ENCODE measurements at places on chromosomes 5 and 9.
A peak's percentile ranks its signal among the peaks of the same experiment; 100 is the strongest.

- no peak for DNase-seq
These were observed 174.3 kb upstream of the PIK3R1 start for GRCh38 chr5:68041293-68041692.

- no peak for DNase-seq
These were observed 205.2 kb downstream of the NR3C1 start for GRCh38 chr5:143198332-143198731.

DNA sequence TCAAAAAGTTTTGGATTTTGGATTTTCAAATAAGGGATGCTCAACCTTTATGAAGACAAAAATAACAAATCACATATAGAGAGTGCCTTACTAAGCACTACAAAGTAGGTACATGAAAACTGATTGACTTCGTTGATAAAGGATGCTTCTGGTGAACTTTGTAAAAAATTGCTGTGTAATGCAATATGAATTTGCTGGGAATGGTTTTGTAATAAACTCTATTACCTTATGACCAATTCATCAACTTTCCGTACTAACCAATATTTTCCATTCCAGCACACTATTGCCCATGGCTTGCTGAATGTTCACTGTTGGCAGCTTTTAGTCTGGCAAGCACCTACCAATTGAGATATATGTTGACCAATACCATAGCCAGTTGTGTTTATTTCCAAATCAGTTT is 23.4 kb upstream of the ZNF474 start:
- no peak for DNase-seq

- DNase-seq, result peak; percentile 30
These were observed 256.2 kb downstream of the ACTL7B start for GRCh38 chr9:108599571-108599970.

DNA sequence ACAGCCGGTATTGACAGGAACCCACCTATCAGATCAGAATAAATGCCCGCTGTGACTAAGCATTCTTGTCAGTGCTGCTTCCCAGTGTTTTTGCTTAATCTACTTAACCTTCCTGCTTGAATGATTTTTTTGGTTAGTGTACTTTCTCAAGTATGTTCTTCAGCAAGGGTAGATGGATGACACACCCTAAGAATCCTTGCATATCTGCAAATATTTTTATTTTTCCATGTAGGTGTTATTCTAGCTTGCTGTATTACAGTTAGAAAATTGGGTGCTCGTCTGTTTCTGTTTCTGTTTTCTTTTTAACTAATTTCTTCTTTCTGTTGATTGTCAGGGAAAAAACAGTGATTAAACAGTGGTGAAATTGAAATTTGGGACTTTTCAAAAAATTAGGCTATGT is 64.5 kb downstream of the SEC61B start:
- DNase-seq, result no peak

DNA sequence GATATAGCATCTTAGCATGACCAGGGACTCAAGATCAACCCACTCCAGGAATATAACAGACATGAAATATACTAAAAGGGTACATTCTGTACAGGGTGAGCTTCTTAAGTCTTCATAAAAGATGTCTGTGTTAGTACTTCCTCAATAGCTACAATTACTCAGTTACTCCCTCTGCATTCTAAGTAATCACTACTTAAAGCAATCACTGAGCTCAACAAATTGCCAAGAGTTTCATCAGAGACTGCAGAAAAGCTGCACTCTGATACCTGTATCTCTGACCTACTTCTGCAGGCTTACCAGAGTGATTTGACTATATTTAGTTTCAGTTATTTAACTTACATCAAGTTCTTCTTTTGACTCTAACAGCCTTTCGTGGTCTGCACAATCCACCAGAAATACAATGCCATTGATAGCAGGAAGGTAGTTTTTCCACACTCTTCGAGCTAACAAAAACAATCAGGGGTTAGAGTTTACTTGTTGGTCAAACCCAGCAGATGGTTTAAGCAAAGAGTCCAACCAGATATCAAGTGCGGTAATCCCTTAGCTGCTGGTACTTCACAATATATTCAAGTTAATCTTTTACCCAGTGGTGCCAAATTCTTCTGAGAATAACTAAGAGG is 23.3 kb downstream of the SAR1B start:
- DNase-seq, result no peak

DNA sequence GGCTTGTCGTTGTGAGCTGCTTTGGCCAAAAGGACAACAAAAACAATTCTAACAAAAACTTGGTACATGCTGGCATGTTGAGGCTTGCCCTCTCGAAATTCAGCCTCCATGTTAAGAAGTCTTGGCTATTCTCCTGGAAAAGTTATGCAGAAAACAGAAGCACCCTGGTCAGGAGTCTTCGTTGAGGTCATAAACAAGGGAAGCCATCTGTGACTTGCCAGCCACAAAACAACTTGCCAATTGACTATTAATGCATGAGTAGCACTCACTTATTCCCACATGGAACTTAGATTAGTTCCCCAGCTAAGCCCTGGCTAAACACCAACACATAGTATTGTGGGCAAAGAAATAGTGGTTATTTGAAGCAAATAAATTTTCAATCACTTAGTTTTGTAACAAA is 521.0 kb upstream of the CHD1 start:
- no peak for DNase-seq

DNA sequence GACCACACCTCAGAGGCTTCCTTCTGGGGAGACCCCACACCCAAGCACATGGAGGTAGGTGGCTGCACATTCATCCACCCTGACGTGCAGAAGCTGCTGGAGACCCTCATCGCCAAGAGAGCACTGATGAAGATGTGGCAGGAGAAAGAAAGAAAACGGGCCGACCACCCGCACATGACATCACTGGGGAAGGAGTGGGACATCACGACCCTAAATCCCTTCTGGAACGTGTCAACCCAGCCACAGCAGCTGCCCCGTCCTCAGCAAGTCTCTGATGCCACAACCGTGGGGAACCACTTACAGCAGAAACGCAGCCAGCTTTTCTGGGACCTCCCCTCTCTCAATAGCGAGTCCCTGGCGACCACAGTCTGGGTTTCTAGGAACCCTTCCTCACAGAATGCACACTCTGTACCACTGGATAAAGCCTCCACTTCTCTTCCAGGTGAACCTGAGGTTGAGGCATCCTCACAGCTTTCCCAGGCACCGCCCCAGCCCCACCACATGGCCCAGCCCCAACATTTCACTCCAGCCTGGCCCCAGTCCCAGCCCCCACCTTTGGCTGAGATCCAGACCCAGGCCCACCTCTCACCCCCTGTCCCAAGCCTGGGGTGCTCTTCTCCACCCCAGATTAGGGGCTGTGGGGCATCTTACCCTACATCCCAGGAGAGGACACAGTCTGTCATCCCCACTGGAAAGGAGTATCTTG is 3.0 kb downstream of the SPATA31E1 start:
- no peak for DNase-seq

DNA sequence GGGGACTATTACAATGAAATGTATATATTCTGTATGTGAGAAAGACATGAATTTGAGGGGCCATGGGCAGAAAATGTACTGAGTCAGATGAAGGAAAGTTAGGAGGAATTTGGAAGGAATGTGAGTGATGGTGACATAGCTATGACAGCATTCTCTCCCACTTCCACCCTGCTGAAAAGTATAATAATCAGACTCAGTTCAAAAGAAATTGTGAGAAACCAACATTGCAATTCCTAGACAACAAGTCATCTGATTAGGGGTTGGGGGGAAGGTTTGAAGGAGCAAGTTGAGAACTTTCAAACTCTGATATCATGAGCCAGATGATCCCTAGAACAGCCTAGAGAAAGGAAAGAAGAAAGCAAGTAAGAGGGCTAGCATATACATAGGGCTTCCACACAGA is 370.6 kb downstream of the DMRTA1 start:
- no peak for DNase-seq

All from AG08395 (cell line).